OCI-LY7 (cell line): ENCODE measurements at places on chromosomes 6 and 20.

DNA sequence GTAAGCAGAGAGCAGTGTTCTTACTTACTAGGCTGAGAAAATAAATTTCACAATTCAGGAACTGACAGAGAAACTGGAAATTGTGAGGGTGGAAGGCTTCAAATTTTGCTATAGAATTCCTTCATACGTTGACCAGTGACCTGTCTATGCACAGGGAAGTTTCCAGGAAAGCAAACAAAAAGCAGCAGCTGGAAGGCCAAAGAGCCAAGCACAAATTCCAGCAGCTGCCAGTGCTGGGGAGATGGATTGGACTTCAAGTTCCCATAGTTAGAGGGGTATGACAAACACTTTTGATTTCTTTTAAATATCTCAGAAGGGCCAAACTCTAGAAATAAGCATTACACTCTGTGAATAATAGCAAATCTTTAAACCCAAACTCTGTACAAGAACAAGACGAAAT, 299.1 kb upstream of the KCNQ5 start:
- DNase-seq = no peak

DNA sequence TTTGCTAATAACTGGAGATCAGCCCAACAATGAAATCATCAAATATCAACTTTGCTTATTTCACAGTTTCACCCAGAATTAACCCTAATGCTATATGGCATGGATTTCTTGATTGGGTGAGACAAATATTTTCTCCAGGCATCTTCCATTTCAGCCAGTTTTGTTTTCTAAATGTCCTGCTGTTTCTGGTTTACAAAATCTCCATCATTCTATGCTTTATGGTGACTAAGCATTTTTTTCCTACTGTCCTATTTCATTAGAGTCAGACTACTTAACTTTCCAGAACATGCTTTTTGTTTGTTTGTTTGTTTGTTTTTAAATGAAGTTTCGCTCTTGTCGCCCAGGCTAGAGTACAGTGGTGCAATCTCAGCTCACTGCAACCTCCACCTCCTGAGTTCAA, 59.5 kb upstream of the EXOC2 start:
- no peak for DNase-seq

- no peak for DNase-seq
Observed at GRCh38 chr6:33838983-33839382, 35.2 kb upstream of the MLN start.

GRCh38 chr6:2963756-2964155, 7.6 kb downstream of the SERPINB6 start:
- DNase-seq = no peak

GRCh38 chr20:48761023-48761785, 66.6 kb downstream of the PREX1 start:
- DNase-seq = peak; percentile 56

DNA sequence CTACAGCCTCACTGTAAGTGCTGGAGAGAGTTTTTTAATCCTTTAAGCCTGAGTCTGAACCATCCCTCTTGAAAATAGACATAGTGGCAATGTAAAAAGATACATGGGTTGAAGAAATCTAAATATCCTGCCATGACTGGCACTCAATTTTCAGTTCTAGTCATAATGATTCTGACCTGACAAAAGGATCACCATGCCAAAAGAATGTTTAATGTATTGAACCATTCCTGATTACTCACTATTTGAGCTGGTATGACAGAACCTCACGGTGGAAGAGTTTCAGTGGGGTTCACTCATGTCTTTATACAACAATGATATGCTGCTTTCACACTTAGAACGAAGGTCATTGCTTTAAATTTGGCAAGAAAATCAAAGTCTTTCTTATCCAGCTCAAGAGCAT, 93.4 kb downstream of the HIVEP2 start:
- no peak for DNase-seq

DNA sequence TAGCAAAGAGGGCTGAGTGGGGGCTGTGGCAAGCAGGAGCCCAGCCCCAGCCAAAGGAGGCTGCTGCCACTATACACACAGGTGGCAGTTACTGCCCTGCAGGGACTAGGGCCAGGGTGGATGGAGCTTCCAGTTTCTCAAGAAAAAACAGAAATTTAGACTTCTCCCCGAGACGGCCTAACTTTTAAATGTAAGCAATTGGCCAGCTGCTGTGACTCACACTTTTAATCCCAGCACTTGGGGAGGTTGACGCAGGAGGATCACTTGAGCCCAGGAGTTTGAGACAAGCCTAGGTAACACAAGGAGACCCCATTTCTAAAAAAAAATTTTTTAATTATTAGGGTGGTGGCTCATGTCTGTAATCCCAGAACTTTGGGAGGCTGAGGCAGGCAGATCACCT, 98.2 kb upstream of the NFATC2 start:
- DNase-seq = no peak

GRCh38 chr6:139600343-139600742, 225.9 kb upstream of the CITED2 start:
- no peak for DNase-seq

DNA sequence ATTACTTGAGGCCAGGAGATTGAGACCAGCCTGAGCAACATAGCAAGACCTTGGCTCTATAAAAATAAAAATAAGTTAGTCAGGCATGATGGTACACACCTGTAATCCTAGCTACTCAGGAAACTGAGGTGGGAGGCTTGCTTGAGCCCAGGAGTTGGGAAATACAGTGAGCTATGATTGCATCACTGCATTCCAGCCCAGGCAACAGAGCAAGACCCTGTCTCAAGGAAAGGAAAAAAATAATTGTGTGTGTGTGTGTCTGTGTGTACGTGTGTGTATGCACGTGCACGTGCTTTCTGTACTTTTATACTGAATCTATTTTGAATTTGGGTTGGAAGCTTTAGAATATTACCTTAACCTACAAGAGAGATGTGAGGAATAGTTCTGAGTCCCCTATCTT, 58.9 kb downstream of the KIZ start:
- no peak for DNase-seq

DNA sequence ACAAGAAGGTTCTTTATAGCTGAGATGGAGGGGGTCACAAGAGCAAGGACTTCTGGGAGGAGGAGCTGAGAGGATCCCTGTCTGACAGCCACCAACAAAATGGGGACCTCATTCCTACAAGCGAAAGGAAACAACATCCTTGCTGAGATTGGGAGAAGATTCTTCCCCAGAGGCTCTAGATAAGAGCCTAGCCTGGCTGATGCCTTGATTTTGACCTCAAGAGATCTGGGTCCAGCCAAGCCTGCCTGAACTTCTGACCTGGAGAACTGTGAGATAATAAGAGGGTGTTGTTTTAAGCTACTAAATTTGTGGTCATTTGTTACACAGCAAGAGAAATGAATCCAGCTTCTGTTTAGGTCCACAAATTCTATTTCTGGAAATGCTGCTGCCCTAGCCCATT, 75.4 kb upstream of the SLC4A11 start:
- no peak for DNase-seq

DNA sequence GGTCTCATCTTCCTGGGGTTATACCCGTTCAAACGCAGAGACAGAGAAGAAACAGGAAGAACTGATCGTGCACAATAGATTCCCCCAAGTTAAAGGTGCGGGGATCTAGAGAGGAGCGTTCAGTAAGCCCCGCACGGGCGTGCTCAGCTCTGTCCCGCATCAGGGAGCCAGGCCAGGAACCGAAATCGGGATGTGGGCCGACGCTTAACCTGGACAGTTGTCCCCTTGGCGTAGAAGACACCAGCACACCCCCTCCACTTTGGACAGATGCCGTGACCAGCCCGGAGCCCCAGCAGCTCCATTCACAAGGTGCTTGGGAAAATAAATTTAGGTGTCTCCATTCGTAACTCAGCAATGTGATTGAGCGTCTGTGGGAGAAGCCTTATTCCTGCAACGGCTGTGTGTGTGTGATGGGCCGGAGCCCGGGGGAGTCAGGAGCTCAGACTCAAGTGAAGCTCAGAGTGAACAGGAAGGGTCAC, 24.0 kb upstream of the GATA5 start:
- no peak for DNase-seq

DNA sequence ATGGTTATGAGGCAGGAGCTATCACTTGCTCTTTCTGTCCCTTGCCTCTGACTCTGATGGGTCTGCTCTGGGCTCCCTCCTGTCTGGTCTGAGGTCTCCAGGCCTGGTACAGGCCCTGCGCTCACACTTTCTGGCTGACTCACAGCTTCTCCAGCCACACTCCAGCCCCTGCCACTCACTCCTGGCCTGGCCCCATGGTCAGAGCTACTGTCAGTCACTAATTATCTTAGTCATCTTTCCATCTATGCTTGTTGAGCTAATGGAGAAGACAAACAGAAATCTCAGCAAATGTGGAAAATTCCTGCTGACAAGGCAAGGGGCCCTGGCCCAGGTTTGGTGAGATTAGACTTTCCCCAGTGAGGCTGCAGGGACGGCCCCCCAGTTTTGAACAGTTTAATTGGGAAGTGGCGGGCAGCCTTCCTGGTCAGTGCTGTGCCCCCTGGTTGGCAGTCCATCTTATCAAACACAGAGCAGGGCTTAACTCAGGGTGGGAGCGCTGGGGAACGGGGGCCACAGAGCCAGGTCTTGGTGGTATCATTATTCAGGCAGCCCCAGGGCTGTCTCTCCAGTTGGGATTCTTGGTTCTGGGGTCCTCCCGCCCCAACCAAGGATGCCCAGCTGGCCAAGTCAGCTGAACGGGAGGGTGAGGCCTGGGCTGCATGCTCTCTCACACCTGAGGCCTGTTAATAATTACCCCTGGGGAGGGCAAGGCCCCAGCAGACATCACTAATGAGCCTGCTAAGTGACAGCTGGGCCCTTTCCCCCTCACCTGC, 63.4 kb downstream of the VEGFA start:
- no peak for DNase-seq

- no peak for DNase-seq
Observed at GRCh38 chr6:131654326-131654725, 17.2 kb downstream of the ENPP3 start.

- DNase-seq = no peak
Observed at GRCh38 chr6:76134651-76135050, 62.2 kb upstream of the IMPG1 start.

- DNase-seq = peak; percentile 53
Observed at GRCh38 chr6:88492824-88493223, 326.7 kb upstream of the CNR1 start.

DNA sequence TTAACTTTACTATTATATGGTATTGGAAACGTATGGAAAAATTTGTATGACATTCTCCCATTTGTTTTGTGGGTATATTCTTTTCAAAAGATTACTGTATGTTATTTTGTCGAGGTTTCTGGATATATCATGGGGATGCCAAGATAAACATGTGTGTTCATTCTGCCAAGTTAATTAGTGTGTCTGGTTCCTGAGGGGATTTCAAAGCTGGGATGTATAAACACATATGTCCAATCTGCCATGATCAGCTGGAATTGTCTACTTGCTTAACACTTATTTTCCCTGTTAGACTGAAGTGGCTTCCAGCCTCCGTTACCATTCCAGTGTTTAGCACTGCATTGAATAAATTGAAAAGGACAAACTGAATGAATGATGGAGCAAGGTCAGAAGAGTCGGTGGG, 86.2 kb downstream of the DNAH8 start:
- no peak for DNase-seq

DNA sequence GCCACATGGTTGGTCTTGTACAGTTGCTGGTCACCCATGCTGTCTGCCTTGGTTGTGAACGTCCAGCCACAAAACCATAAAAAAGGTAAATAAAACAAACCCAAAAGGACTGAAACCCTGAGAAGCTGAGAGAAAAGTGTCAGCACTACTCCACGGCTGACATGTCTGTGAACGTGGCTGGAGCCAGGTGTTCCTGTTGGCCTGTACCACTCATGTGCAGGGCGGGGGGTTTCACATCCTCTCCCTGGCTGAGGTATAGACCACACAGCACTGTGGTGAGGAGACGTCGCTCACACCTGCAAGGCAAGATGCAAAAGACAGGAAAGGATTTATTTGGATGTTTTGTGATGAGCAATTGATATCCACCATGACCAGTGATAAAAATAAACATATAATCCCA, 51.9 kb upstream of the MRPS10 start:
- DNase-seq = peak; percentile 93

GRCh38 chr20:36249450-36249849, 13.2 kb downstream of the AAR2 start:
- DNase-seq = no peak

DNA sequence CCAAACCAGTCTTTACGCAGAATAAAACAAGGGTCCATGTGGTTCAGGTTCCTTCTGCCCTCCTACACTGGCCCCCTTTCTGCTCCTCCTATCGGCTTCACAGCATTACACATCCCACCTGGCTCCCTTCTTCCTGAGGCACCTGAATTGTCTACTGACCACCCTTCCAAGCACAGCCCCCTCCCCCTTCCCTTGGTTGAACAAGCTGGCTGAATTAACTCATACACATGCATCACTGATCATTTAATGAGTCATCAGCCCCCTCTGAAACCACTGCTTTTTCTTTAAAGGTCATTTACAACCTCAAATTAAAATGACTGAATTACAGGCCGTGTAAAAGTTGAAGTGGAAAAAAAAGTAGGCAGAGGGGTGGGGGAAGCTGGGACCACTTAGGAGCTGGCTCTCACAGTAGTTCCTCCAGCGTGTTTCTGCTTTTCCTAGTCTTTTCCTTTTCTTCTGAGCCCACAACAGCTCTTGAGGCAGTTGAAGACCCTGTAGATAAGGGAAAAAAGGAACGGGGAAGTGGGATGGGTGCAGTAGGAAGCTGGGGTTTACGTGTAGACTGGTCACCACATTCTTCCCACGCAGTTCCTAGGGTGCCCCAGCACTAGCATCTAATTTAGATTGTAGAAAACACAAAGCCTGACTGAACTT, 67.6 kb downstream of the FYN start:
- DNase-seq = peak; percentile 8

DNA sequence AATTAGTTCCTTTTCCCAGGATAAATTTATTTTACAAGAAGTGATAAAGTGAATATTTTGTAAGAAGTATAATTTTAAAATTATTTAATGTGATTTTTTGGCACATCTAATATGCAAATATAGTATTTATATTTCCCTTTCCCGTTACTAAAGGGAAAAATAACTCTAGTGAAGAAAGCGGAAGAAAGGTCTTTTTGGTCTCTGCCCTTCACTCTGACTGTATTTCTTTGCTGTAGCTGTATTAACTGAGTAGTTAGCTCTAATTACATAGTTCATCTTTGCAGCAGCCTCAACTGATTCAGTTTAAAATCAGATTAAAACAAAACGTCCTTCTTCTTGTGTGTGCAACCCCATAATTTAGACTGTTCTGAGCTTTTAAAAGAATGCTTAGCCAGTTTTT, 57.4 kb upstream of the RNF144B start:
- peak; percentile 48 for DNase-seq
